Activated naive CD4-positive, alpha-beta T cell treated with Interleukin-2 at 50 U/mL for 16 hours (primary cell): ENCODE measurements at places on chromosomes 11 and 22.
A peak's percentile ranks its signal among the peaks of the same experiment; 100 is the strongest.

GRCh38 chr11:94866231-94866822 lies 98.2 kb downstream of the AMOTL1 start:
- no peak for DNase-seq

DNA sequence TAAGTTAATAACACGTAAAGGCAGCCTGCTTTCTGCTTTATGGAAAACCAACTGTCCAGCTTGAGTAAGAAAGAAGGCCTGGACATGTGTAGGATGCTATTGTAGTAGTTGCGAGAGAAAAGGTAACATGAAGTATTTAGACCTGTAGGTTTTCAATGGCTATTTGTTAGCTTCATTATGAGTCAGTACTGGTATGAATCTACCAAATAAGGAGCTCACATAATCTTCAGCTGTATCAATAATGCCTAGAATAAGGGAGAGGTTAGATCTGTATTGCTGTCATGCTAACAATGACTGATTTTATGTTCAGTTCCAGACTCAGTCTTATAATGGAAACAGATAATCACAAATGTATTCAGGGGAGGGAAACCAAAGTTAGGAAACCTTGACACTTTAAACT lies 550.3 kb downstream of the CNTN5 start:
- no peak for DNase-seq

DNA sequence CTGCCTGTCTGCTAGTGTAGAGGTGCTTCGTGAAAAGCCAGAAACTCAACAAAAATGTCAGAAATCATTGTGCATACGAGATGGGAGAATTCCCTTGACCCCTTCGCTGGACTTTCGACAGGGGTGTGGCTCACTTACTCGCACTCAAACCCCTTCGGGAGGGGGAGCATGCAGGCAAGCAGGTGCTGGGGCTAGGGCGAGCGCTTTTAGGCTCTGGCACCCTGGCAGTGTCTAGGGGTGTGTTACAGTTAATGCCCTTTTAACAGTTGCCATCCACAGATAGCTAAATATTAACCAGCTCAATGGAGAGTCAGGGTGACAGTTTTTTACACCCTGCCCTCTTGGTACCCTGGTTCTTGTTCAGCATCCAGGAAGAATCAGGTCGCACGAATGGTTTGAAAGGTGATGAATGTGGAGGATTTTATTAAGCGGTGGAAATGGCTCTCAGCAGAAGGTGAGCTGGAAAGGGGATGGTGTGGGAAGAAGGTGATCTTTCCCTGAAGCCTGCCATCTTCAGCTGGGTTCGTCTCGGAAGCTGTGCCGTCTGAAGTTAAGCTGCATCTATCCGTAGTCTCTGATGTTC lies 59.6 kb upstream of the SHANK2 start:
- no peak for DNase-seq

GRCh38 chr11:6745465-6746015 lies 26.2 kb downstream of the OR2AG2 start:
- DNase-seq: no peak

DNA sequence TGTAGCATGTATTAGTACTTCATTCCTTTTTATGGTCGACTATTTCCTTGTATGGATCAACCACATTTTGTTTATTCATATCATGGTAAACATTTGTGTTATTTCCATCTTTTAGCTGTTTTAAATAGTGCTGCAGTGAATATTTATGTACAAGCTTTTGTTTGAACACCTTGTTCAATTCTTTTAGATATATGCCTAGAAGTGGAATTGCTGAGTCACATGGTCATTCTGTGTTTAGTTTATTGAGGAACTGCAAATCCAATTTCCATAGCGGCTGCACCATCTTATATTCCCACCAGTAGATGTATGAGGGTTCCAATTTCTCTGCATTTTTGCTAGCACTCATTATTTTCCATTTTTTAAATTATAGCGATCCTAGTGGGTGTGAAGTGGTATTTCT lies 61.5 kb upstream of the GRK2 start:
- no peak for DNase-seq

DNA sequence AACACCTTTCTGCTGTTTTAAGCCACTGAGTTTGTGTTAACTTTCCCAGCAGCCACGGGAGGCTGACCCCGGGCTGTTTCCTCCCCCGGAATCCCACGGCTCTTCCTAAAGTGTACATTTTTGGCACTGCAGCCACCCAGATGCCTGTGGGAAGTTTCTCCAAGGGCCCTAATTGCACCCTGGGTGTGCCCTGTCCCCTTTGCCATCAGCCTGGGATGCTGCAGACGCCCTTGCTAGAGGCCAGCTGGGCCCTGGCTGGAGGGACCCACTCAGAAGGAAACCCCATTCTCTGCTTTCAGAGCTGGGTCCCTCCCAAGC lies 883.3 kb downstream of the BRD1 start:
- DNase-seq: no peak

- DNase-seq: peak; percentile 49
These were observed 13.1 kb upstream of the TCF20 start for GRCh38 chr22:42283278-42284201.

DNA sequence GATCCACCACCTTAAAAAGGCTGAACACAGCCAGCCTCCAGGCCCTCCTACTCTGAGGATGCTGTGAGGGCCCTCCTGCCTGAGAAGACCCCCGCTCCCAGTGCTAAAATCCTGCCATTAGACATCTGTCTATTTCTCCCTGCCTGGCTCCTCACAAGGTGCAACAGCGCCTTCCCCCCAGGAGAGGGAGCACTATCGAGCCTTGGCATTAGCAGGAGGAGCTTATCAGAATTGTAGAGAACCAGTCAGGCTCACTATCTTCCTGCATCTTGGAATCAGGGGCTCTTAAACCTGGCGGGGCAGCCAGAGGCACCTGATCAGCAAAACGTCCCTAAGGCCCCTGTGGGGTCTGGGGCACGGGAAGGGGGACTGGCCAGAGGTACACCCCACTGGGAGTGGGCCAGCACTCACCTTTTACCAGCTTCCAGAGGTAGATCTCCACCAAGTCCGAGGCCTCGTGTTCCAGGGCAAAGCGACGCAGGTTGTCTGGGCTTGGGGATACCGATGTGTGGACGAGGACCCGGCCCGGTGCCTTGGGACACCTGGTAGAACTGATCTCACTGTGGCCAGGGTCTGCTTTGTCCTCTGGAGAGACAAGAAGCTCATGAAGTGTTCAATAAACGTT lies 28.7 kb downstream of the CHRDL2 start:
- peak; percentile 61 for DNase-seq

- no peak for DNase-seq
These were observed 47.2 kb downstream of the CHRDL2 start for GRCh38 chr11:74683941-74684481.

- DNase-seq: no peak
These were observed 220.2 kb upstream of the SNX19 start for GRCh38 chr11:131136486-131136885.

GRCh38 chr11:112213753-112214152 lies 12.5 kb upstream of the PTS start:
- DNase-seq: no peak

GRCh38 chr11:105393326-105393725 lies 216.5 kb upstream of the GRIA4 start:
- DNase-seq: no peak

GRCh38 chr11:85903406-85903805 lies 48.2 kb downstream of the CCDC83 start:
- no peak for DNase-seq

GRCh38 chr22:25388866-25389540 lies 169.6 kb downstream of the CRYBB2 start:
- no peak for DNase-seq
